ENCODE measurements at places on chromosomes 3 and 15.

DNA sequence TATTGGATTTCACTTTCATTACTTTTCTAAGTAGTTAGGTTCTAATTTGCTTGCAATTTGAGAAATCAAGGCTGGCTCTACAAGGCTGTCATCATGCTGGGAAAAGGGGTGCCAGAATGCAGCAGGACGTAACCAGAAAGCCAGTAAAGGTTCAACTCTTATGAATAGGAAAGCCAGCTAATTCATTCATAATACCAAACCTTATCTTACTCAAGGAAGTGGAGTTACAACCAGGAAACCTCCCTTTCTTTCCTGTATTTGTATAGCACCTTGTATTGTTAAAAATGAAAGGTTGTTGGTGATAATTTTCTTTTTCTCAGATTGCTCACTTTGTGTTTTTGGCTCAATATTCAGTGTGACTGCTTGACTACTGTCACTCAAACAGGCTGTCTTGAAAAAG, 109.4 kb downstream of the FILIP1L start:
- DNase-seq = no peak

DNA sequence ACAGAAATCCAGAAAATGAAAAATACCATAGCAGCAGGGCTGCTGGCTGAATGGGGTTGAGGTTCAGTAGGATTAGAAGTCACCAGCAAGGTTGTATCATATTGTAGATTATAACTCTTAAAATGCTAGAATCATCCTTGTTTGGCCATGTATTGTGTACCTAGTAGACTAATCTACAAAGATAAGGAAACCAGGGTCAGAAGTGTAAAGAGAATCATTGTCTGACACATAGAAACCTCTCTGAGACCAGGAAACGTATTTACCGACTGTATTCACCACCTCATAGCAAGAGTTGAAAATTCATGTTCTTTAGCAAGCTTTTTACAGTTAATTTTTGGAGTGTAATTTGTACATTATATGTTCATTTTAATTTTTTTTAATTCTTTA, 168.8 kb downstream of the ECT2 start:
- no peak for DNase-seq

DNA sequence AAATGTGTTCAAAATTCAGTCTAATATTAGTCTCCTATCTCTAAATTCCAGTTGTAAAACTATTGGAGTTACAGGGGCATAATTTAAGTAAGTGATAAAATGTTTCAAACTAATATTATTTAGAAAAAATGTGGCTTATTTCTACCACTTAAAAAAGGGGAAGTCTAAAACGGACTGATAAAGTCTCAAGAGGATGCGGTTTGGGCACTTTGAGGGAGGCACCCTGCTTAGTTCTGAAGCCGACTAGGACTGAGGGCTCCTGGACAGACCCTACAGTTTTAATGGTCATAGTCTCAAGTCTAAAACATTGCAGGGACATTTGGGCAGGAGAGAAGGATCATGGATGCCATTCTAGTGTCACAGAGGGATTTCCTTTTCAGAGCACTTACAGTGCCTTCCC, 566.3 kb downstream of the NR2F2 start:
- DNase-seq = no peak

DNA sequence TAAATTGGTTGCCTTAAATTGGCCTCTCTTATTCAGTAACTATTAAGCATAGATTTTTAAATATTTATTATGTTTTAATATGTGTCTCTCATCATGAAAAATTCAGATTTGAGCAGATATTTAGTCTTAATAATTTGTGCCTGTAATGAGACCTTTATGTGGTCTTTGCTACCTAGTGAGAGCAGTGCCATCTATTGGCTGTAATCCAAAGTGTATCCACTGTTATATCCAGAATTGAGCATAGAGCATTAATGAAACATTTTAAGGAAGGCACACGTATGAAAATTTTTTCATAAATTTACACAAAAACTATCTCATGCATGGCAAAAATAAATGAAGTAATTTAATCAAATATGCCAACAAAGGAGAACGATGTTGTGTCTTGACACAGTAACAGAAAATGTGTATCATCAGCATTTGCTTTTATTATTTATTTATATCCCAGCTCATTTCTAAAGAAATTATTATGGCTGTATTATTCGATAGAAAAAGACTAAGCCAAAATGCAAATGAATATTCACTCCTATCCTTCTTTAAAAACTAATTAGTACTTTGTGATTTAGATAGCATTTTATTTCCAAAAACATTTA, 203.5 kb downstream of the RSRC1 start:
- peak; percentile 9 for DNase-seq

DNA sequence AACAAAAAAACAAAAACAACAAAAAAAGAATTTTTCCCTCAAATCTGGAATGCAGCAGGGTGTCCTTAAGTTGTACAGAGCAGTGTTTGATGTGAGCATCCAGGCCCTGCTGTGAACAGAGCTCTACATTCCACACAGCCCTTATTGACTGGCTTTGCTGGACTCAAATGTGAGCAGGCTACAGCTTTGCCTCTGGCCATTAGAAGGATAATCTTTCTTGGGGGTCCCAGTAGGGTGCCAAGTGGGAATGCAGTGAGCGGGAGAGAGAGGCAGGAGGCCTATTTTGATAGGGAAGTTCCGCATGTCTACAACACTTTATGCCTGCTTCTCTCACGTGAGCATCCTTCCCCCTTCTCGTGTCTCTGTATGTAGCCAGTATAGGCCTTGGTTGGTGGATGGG, 34.4 kb upstream of the TPRG1 start:
- no peak for DNase-seq

DNA sequence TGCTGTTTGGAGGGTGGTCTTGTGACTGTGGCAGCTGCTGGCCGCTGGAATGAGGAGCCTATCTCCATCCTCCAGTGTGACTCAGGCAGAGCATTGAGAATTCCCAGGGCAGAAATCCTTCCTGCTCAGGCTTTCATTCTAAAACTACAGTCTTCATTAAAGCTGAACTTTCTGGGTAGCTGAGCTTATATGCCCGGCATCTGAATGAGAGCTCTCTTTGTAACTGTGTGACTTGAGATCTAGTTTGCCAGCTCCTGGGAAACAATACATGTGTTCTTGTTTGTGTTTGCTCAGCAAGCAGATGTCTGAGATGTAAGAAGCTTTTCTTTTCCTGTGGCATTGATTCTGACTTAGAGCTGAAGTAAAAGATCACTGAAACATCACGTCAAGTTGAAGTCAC, 22.4 kb downstream of the RLBP1 start:
- no peak for DNase-seq

DNA sequence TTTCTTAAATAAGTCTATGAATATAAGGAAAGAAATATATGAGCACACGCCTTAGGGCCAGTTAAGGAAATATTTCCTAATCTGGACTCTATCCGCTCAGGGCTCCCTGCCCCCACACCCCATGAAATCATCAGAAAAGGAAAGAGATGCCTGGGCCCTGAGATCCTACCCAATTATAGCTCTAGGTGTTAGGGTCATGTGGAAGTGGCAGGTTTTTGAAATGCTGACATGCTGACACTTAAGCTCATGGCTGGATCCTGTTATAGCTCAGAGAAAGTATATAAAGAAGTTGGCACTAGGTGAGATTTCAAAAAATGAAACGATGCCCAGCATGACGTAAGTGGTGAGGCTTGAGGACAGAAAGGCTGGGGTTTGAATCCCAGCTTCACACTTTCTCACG, 43.5 kb upstream of the AKAP13 start:
- no peak for DNase-seq

DNA sequence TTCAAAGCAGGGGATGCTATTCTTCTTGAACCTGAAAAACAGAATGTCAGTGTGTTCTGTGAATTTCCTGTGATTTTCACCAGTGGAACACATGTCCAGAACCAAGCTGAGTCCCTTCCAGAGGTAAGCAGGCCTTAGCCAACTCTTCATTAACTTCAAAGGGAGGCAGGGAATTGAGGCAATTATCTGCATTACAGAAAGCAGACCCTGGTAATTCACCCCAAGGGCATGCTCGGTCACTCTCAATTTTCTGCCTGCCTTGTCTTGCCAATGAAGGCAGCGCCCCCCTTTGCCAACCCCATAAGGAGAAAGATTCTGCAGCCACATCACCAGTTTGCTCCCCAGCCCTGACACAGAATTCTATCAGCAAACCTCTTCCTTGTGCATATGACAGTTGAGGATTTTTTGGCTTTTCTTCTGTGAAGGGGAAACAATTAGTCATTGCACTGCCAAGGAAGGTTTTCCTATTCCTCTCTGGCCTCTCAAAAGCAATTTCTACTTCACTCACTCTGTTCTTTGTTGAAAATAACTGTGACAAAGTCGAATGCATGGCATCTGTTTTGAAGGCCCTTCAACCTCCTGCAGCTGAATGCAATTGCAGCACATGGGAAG, 85.3 kb downstream of the HHLA2 start:
- no peak for DNase-seq

DNA sequence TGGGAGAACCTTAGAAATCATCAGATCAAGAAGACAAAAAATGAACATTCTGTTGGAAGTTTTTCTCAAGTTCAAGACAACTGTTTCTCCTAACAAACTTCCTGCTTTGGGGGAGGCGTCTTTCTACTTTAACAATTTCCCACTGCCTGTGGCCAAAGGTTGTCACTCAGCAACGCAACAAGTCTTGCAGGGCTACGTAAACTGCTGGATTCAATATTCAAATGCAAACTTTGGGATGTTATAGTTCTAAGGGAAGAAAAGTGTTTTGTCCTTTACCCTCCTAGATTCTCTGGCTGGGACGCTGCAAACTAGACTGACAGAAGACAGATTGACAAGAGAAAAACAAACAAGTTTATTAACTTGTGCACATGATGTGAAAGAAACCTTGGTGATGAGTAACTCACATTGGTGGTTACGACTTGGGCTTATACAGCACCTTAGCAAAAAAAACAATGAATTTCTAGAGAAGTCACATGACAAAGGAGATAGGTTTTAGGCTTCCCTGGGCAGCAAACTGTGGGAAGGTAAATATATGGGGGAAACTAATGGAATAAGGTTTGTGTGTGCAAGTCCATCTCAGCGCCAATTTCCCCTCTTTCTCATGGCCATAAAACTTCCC, 34.0 kb upstream of the ARPIN start:
- no peak for DNase-seq

GRCh38 chr3:170426240-170426797, 7.7 kb downstream of the CLDN11 start:
- DNase-seq = no peak

DNA sequence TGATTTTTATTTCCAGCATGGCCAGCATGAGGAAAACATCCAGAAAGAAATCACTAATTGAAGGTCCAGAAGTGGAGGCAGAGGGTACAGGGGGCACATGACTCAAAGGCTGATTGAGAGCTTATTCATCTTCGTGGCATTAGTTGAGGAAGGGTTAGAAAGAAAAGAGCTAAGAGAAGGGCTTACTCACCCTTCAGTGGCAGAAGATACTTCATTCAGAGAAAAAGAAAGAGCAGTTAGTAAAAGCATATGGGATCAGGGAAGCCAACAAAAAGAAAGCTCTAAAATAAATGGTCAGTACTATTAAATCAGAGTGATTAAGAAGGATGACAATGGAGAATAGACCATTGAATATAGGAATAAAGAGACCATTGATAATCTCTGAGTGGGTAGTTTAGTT, 25.2 kb downstream of the GAP43 start:
- DNase-seq = no peak

DNA sequence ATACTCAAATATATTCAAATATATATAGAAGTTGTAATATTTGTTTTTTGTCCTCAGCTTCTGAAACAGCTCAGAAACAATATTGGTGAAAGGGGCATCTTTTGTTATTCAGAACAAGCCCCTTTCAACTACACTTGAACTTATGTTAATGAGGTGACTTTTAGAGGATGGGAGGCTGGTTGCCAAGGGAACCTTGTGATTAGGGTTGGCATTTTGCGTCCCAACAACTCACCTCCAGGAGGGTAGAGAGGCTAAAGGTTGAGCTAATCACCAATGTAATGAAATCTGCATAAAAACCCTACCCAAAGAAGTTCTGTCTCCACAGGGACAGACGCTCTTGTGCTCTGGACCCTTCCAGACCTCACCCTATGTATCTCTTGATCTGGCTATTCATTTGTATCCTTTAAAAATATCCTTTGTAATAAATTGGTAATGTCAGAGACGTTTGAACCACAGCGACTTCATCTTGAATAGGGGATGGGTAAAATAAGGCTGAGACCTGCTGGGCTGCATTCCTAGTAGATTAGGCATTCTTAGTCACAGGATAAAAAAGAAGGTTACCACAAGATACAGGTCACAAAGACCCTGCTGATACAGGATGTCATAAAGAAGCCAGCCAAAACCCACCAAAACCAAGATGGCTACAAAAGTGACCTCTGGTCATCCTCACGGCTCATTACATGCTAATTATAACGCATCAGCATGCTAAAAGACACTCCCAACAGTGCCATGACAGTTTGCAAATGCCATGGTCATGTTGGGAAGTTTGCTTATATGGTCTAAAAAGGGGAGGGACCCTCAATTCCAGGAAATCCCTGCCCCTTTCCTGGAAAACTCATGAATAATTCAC, 111.1 kb downstream of the FMN1 start:
- no peak for DNase-seq

- no peak for DNase-seq
These were observed 27.8 kb upstream of the RPL32 start for GRCh38 chr3:12869035-12869621.

- DNase-seq = no peak
These were observed 6.3 kb downstream of the ADGRG7 start for GRCh38 chr3:100615684-100616083.

DNA sequence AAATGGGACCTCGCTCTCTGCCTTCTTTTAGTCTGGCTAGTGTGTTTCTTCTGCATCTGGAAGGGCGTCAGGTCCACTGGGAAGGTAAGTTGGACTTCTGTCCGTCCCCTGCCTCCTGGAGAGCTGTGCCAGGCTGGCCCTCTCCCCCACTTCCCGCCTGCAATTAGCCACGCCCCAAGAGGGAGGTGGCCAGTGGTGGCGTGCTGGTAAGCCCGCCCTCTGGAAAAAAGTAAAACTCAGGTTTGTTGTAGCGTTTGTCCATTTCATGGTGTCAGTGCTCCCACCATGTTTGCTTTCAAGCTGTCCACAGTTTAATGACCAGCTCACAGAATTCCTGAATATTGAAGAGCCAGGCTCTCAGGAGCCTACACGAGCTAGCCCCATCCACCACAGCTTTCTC, 55.6 kb downstream of the SLC6A6 start:
- DNase-seq = no peak

DNA sequence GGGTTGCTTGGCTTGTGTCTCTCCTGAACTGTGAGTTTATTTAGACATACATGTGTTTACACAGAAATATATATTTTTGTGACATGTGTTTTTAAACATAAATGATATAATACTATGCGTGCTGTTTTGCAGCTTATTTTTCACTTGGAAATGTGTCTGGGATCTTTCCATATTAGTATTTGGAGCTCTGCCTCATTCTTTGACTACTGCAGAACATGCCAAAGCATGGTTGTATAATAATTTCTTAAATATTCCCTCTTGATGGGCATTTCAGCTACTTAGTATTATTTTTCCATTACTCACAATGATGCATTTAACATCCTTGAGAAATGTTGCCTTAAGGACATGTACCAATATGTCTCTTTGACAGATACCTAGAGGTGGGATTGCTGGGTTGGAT, 19.5 kb downstream of the ANAPC13 start:
- no peak for DNase-seq

GRCh38 chr15:66753687-66754377, 51.8 kb downstream of the SMAD6 start:
- DNase-seq = no peak
